Muscle of leg (tissue), 16 donors: ENCODE measurements at places on chromosomes 6 and 20.

GRCh38 chr6:90701146-90701781, 114.4 kb upstream of the MAP3K7 start:
- H3K27me3 ChIP-seq: no peaks in the 10 kb centered on the region
- no peak overlapping the region for H3K27ac ChIP-seq
- no peaks in the 10 kb centered on the region for H3K4me1 ChIP-seq
- no peak for DNase-seq
- no peak overlapping the region for H3K4me3 ChIP-seq
- H3K36me3 ChIP-seq: no peaks in the 10 kb centered on the region

GRCh38 chr6:134223796-134224420, 94.0 kb downstream of the SGK1 start:
- H3K36me3 ChIP-seq: no peaks in the 10 kb centered on the region
- peak; percentile 92 for DNase-seq
- no peak overlapping the region for H3K27ac ChIP-seq
- no peaks in the 10 kb centered on the region for H3K4me1 ChIP-seq
- H3K27me3 ChIP-seq: no peaks in the 10 kb centered on the region

GRCh38 chr6:142853244-142854180, 91.5 kb downstream of the HIVEP2 start:
- no peaks in the 10 kb centered on the region for H3K36me3 ChIP-seq
- no peaks in the 10 kb centered on the region for H3K27me3 ChIP-seq
- no peak overlapping the region for H3K4me3 ChIP-seq
- H3K27ac ChIP-seq: peak overlapping the region; percentile 1

DNA sequence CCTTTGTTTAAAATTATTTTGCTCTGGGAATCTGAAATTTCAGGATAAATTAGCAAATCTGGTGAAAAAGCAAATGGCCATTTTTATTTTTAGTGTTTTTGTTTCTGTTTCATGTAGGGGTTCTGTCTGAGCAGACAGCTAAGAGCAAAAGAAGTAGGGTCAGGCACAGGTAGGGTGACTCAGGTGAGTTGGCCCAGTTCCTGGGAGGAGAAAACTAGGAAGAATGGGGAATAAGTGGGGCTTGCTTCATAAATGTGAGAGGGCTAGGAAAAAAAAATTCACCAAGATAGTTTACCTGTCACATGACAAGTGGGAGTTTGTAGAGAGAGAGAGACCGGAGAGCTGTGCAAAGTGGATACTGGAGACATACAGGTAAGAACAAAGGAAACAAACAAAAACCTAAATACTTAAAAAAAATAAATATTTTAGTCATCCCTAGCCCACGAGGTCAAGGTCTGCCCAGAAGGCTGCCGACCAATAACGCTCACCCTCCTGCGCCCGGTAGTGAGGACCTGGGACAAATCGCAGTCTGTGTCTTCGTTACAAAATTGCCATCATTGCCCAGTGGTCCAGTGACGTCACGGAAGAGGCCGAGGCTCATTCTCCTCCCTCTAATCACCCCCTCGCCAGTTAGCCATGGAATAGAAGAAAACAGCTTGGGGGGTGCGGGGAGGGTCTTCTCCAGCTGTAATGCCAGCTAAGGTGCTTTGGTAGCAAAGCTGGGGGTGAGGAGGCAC, 2.3 kb downstream of the THBD start:
- H3K4me3 ChIP-seq: peak overlapping the region; percentile 51
- no peak for DNase-seq
- H3K27ac ChIP-seq: no peak overlapping the region
- H3K27me3 ChIP-seq: peaks cover 48% of the 10 kb centered on the region

DNA sequence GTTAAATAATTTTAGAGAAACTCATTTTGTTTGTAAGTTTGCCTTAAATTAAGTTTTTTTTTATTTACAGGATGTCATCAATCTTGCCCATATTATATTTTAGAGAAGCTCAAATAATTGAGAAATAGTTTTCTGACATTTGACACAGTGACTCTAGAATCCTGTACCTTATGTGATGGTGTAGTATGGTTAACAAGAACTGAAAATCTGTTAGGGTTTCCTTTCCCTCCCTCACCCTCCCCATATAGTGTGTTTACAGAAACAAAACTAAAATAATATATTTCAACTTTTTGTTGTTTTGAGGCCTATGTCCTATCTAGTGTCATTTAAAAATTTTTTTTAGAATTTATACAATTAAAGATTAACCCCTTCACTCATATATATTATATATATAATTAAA, 91.8 kb downstream of the SESN1 start:
- no peaks in the 10 kb centered on the region for H3K27me3 ChIP-seq
- no peak for DNase-seq
- no peaks in the 10 kb centered on the region for H3K4me1 ChIP-seq

DNA sequence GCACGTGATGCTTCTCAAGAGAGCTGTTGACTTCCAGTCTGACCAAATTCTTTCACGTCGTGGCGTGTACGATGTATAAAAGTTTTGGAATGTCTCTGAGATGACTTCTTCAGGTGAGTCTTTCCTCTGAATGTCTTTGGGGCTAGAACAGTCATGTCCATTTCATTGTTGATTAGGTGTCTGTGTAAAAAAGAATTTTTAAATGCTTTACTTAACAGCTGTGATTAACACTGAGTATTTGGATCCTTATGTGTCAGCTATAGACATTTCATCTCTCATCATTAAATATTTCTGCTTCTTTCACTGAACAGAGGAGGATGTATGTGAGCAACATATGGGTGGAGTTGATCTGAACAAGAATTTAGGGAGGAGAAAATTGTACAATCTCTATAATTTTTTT, 29.3 kb upstream of the KIF13A start:
- H3K4me1 ChIP-seq: no peaks in the 10 kb centered on the region
- no peak overlapping the region for H3K27ac ChIP-seq
- no peaks in the 10 kb centered on the region for H3K27me3 ChIP-seq

DNA sequence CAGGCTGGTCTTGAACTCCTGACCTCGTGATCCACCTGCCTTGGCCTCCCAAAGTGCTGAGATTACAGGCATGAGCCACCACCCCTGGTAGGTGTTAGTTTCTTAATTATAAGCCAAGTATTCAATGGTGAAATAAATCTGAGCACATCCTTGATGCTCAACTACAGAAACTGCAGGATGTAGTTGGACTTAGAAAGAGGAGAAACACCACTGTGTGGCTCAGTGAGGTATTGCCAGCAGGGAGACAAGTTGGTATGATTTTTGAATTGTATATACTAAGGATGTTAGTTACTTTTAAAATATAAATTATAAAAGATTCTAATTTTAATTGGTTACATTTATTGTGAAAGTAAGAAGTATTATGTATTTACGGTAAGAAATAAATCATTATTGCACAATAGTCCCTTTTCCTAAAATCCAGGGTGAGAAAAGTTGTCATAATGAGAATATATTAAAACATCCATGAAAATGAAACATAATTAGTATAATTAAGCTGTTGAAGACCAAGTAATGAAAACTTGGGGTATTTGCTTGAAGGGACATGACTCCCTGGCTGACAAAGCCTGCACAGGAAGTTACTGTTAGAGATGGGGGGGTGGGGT, 17.6 kb downstream of the SLC18B1 start:
- H3K36me3 ChIP-seq: peaks cover 15% of the 10 kb centered on the region
- no peak overlapping the region for H3K27ac ChIP-seq
- no peaks in the 10 kb centered on the region for H3K4me1 ChIP-seq
- H3K27me3 ChIP-seq: no peaks in the 10 kb centered on the region
- DNase-seq: no peak
- no peak overlapping the region for H3K4me3 ChIP-seq

GRCh38 chr20:48877304-48877703, 44.2 kb upstream of the ARFGEF2 start:
- peak; percentile 41 for DNase-seq
- no peak overlapping the region for H3K27ac ChIP-seq
- H3K4me3 ChIP-seq: no peak overlapping the region
- no peaks in the 10 kb centered on the region for H3K27me3 ChIP-seq
- H3K4me1 ChIP-seq: peaks cover 5% of the 10 kb centered on the region
- H3K36me3 ChIP-seq: no peaks in the 10 kb centered on the region

- no peaks in the 10 kb centered on the region for H3K36me3 ChIP-seq
- no peaks in the 10 kb centered on the region for H3K27me3 ChIP-seq
- no peak overlapping the region for H3K4me3 ChIP-seq
- no peak for DNase-seq
- H3K4me1 ChIP-seq: peaks cover 24% of the 10 kb centered on the region
- H3K27ac ChIP-seq: no peak overlapping the region
These were observed 55.0 kb downstream of the TRERF1 start for GRCh38 chr6:42396720-42397119.

- peaks cover 2% of the 10 kb centered on the region for H3K27me3 ChIP-seq
- H3K36me3 ChIP-seq: no peaks in the 10 kb centered on the region
- DNase-seq: no peak
- peak overlapping the region; percentile 55 for H3K27ac ChIP-seq
These were observed 43.0 kb upstream of the CD83 start for GRCh38 chr6:14074476-14075094.

GRCh38 chr6:33170176-33171015, 21.9 kb downstream of the COL11A2 start:
- no peak for DNase-seq
- no peak overlapping the region for H3K27ac ChIP-seq
- peaks cover 5% of the 10 kb centered on the region for H3K27me3 ChIP-seq
- H3K4me1 ChIP-seq: no peaks in the 10 kb centered on the region
- peaks cover 12% of the 10 kb centered on the region for H3K36me3 ChIP-seq

DNA sequence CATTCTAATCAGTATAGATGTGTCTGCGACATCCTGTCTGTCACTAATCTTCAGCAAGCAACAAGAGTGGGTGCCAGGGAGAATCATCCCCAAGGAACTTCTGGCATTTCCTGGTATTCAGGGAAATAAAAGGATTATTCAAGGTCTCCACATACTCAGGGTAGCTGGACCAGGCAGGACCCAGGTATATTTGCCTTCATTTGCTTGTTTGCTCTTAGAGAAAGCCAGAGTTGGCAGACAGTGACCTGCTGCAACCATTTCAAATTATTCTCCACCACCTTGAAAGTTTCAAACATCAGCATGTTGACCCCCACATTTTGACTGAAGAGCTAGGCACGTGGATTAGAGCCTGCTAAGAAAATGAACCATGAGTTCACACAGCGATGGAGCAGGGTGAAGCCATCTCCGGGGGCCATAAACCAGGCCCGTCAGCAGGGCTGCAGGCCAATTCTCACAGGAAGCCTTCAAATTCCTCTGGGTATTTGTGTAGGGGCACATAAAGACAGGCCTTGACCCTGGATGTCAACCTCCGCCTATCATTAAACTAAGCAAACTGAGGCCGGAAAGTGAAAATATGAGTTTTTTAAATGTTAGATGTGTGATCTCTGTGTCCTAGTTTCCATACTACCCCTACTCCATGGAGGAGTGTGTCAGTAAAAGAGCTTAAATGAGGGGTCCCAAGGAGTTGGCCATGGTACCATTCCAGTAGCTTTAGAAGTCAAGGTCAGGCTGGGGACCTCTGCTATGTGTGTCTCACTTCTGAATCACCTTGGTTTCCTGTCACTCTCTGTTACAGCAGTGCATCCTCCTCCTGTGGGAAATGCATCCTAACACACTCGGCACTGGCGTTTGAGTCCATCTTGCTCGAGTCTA, 32.9 kb downstream of the TRAM2 start:
- no peak for DNase-seq
- H3K4me1 ChIP-seq: peaks cover 31% of the 10 kb centered on the region
- H3K27me3 ChIP-seq: no peaks in the 10 kb centered on the region
- no peak overlapping the region for H3K4me3 ChIP-seq
- H3K27ac ChIP-seq: peak overlapping the region; percentile 25

- no peak for DNase-seq
- no peaks in the 10 kb centered on the region for H3K27me3 ChIP-seq
- H3K4me1 ChIP-seq: peaks cover 6% of the 10 kb centered on the region
- H3K27ac ChIP-seq: no peak overlapping the region
These were observed 544.3 kb downstream of the KIF16B start for GRCh38 chr20:16028923-16029322.
